ENCODE measurements at places on chromosomes 16 and 17.

DNA sequence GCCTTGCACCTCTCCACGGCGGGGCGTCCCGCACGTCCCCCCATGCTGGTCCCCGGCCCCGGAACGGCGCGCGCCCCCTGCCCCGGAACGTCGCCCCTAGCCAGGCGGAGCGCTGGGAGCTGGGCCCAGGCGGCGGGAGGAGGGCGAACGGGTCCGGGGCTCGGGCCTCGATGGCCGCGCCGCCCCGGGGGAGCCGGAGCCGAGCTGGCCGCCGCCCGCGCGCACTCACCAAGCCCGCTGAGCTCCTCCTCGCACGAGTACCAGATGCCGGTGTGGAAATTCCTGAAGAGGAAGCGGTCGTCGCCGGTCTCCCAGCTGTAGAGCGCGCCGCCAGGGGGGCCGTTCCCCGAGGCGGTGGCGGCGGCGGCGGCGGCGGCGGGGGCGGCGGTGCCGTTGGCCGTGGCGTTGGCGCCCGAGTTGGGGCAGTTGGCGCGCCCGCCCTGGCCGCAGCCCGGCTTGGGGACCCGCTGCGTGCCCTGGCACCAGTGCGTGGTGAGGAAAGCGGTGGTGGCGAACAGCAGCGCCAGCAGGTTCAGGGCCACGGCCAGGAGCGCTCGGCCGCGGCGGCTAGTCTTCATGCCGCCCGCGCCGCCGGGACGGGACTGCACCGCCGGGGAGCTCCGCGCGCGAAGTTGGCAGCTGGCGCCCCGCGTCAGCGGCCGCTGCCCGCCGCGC is 530 bp downstream of the GSG1L start:
- H3K27ac ChIP-seq, result no peak overlapping the region
- no peaks in the 10 kb centered on the region for H3K36me3 ChIP-seq
- H3K4me3 ChIP-seq, result peak overlapping the region; percentile 42
- peaks cover 62% of the 10 kb centered on the region for H3K27me3 ChIP-seq
- DNase-seq, result no peak

DNA sequence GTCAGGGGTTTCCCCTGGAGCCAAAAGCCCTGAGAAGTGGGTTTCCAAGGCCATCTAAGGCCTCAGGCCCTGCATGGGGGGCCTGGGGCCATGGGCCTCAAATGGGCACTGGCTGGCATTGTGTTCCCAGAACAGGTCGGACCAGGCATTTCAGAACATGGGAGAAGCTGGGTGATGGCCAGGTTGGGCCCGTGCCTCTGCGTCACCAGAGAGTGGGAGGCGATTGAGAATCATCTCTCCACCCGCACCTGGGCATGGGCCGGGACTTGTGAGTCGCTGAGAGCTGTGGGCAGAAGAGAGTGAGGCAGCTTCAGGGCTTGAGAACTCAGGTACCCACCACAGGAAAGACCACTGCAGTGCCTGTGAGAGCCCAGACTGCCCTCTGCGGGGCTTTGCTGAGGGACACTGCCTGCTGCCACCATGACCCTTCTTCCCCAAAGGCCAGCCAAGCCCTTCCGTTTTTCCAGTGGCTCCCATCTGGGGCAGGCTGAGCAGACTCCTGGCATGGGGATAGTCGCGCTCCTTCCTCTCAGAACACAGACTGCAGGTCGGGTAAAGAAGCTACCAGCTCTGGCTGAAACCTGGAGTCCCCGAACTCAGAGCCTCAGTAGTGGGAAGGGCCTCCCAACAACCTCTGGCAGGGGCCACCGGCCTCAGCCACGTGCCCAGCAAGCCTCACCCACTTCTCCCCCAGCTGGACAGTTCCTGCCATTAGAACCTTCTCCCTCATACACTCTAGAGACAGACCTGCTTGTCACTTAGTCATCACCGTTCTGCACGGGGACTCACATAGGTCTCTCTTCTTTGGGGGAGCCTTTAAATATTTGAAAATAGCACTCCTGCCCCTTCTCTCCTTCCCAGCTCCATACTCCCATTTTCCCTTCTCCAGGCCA is 1.6 kb downstream of the RAB11FIP4 start:
- H3K27ac ChIP-seq, result no peak overlapping the region
- no peaks in the 10 kb centered on the region for H3K36me3 ChIP-seq
- H3K27me3 ChIP-seq, result peaks cover 69% of the 10 kb centered on the region
- H3K4me3 ChIP-seq, result no peak overlapping the region

DNA sequence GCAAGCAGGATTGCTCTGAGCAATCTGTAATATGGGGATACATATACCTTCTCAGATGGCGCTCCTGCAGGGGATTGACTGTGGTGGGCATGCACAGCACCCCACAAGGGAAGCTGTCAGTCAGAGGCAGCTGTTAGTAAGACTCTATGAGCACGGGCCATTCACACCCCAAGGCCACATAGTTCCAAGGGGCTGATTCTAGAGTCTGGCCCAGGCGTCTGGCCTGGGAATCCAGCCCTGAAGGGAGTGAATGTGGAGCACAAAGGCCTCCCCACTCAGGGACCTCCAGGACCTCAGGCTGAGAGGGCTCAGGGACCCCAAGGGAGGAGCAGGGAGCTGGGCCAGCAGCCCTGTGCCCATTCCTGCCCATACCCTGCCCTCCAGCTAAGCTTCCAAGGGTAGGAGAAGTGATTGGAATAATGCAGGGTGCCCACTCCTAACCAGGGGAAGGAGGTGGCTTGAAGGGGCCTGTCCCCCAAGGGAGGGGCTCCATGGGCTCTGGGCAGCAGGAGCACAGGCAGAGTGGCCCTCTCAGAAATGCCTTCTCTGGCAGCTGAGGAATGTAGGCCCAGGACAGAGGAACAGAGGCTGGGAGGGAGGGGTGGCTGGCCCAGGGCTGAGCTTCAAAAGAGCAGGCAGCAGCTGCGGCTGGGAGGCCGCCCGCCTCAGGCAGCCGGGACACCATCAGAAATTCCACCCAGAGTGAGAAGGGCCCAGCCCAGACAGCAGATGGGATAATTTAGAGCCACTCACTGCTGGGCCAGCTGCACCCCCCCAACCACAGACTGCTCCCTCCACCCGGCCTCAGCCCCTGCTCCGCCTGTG is 48.9 kb upstream of the MRPS23 start:
- peak overlapping the region; percentile 94 for H3K27ac ChIP-seq
- H3K27me3 ChIP-seq, result no peaks in the 10 kb centered on the region
- peaks cover 71% of the 10 kb centered on the region for H3K4me1 ChIP-seq
- H3K4me3 ChIP-seq, result no peak overlapping the region
- H3K36me3 ChIP-seq, result no peaks in the 10 kb centered on the region
- peak; percentile 54 for DNase-seq

DNA sequence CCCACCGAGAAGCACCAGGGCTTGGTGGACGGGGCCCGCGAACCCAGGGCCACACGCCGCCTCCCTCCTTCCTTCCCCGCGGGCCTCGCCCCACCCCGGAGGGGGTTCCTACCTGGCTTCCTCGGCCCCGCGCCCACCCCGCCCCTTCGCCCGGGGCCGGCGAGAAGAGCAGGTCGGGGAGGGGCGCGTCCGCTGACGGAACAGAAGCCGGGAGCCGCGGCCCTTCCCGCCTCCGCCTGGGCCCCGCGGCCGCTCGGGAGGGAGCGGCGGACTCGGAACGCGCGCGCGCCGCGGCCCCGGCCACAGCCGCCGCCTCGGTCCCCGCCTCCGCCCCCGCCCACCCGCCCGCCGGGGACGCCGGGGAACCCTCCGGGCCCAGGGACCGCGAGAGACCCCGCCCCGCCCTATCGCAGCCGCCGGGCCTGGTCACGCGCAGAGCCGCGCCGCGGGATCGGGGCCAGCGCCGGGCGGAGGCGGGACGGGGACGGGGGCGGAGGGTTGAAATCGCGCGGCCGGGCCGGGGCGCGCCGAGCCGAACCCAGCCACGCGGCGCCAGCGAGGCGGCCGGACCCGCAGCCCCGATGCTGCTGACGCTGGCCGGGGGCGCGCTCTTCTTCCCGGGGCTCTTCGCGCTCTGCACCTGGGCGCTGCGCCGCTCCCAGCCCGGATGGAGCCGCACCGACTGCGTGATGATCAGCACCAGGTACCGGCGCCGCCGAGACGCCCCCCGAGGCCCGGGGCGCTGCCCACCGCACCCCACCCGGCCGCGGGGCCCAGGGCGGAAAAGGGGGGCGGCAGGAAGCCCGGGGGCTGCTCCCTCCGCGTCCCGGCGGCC is at the start of gene TLCD3A:
Gene TLCD3A, plus strand, starts transcription at position 530 of the 835 bp plus-strand sequence. Its CDS starts 52 bp downstream, at position 582.
- no peaks in the 10 kb centered on the region for H3K36me3 ChIP-seq
- peak within 1 kb of the TSS; percentile 56 for H3K4me3 ChIP-seq
- H3K4me1 ChIP-seq, result peaks cover 19% of the 10 kb centered on the region
- peak within 1 kb of the TSS; percentile 86 for H3K27ac ChIP-seq
- peak; percentile 78 for DNase-seq
- no peaks in the 10 kb centered on the region for H3K27me3 ChIP-seq

- peaks cover 6% of the 10 kb centered on the region for H3K4me1 ChIP-seq
- no peaks in the 10 kb centered on the region for H3K36me3 ChIP-seq
- DNase-seq, result no peak
Measured at GRCh38 chr17:29357821-29358232, 32.3 kb upstream of the TAOK1 start.

DNA sequence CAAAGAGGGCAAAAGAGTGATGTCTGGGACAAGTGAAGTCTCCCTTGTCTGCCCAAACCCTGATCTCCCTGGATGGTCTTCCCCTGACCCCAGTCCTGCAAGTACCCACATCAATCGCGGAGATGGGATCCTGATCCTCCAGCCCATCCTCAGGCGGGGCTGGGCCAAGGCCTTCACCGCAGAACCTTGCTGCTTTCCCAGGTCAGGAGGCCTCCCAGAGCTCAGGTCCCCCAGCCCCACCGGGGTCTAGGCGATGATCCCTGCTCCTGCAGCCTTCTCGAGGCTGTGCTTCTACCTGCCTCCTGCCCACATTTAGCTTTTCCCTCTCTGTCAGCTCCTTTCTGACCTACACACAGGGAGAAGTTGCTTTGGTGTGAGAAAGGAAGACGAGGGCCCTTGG is 6.3 kb downstream of the SLC12A4 start:
- no peaks in the 10 kb centered on the region for H3K27me3 ChIP-seq
- DNase-seq, result no peak
- no peaks in the 10 kb centered on the region for H3K36me3 ChIP-seq
- H3K4me1 ChIP-seq, result peaks cover 59% of the 10 kb centered on the region
- H3K4me3 ChIP-seq, result no peak overlapping the region

GRCh38 chr17:35094902-35095301 is 24.8 kb downstream of the RAD51D start:
- no peak overlapping the region for H3K4me3 ChIP-seq
- DNase-seq, result no peak
- H3K36me3 ChIP-seq, result peaks cover 7% of the 10 kb centered on the region
- H3K27ac ChIP-seq, result no peak overlapping the region
- H3K27me3 ChIP-seq, result no peaks in the 10 kb centered on the region

GRCh38 chr17:2343421-2343820 is 6.1 kb downstream of the SGSM2 start:
- H3K4me3 ChIP-seq, result no peak overlapping the region
- H3K36me3 ChIP-seq, result no peaks in the 10 kb centered on the region
- no peaks in the 10 kb centered on the region for H3K27me3 ChIP-seq
- peaks cover 4% of the 10 kb centered on the region for H3K4me1 ChIP-seq
- peak; percentile 19 for DNase-seq

GRCh38 chr17:55304171-55304859 is 39.6 kb downstream of the HLF start:
- no peak for DNase-seq
- H3K4me1 ChIP-seq, result peaks cover 3% of the 10 kb centered on the region
- H3K27me3 ChIP-seq, result no peaks in the 10 kb centered on the region
- no peak overlapping the region for H3K27ac ChIP-seq
- H3K36me3 ChIP-seq, result no peaks in the 10 kb centered on the region

DNA sequence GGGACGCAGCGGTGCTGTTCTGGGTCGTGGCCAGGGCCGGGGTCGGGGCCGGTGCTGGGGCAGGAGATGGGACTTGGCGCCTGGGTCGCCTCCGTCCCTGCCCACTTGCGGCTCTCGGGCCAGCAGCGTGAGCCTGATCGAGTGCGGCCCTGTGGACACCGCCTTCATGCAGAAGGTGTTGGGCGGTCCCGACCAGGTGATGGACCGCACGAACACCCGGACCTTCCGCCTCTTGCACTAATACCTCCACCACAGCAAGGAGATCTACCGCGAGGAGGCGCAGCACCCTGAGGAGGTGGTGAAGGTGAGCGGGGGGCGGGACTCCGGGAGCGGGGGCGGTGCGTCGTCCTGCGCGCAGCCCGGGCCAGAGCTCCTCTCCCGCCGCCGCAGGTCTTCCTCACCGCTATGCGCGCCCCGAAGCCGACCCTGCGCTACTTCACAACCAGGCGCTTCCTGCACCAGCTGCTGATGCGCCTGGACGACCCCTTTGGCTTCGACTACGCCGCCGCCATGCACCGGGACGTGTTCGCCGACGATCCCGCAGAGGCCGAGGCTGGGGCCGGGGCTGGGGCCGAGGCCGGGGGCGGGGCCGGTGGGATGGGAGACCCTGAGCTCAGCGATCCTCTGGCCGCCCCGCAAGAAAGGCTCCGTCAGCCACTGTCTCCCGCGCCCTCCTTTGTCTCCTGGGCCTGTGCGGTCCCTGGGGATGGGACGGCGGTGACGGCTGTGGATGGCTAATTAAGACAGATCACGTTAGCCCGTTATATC is 4.5 kb upstream of the HSD17B1 start:
- no peaks in the 10 kb centered on the region for H3K36me3 ChIP-seq
- DNase-seq, result peak; percentile 93
- no peaks in the 10 kb centered on the region for H3K27me3 ChIP-seq
- peaks cover 11% of the 10 kb centered on the region for H3K4me1 ChIP-seq

- H3K4me3 ChIP-seq, result no peak overlapping the region
- H3K27me3 ChIP-seq, result no peaks in the 10 kb centered on the region
Measured at GRCh38 chr16:82063456-82064082, 28.5 kb downstream of the HSD17B2 start.

DNA sequence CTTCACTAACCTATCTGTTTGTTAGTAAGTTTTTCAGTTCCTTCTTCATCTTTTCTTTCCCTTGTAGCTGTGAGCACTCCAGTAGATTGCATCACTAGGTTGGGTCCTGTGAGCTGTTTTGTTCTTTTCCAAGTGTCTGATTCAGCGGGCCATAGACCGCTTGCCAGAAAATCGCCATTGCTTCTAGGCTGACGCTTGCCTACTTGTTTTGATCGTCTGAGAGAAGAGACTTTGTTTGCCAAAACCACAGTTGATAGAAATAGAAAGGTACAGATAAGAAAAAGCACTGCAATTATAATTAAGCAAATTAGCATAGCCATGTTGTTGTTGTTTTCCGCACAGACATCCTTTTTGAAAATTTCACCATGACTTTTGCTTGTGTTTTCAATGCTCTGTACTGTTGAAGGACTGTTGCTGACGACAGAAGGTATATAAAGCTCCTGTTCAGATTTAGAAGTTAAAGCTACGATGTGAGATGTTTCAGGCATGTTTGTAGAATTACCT is 3.1 kb downstream of the EVI2A start:
- H3K4me3 ChIP-seq, result no peak overlapping the region
- H3K36me3 ChIP-seq, result no peaks in the 10 kb centered on the region
- peaks cover 25% of the 10 kb centered on the region for H3K4me1 ChIP-seq

DNA sequence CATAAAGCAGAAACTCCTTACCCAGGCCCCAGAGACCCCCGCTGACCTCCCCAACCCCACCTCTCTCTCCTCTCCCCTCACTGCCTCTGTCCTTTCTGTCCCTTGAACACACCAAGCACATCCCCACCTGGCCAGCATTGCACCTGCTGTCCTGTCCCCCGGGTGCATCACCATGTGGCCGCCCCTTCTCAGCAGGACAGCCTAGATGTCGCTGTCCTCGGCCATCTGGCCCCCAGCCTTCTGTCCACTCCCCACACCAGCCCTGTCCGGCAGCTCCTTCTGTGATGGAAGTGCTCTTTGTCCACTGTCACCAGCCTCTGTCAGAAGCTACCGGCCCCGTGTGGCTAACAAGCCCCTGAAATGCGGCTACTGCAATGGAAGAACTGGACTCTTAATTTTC is 12.3 kb upstream of the MPRIP start:
- H3K36me3 ChIP-seq, result no peaks in the 10 kb centered on the region
- DNase-seq, result no peak
- H3K4me3 ChIP-seq, result no peak overlapping the region
- peaks cover 29% of the 10 kb centered on the region for H3K4me1 ChIP-seq
- H3K27me3 ChIP-seq, result no peaks in the 10 kb centered on the region

Measured in transverse colon (tissue), 4 donors.